ENCODE measurements at places on chromosomes 7 and 10.
A peak's percentile ranks its signal among the peaks of the same experiment; 100 is the strongest.

- DNase-seq, result no peak
Observed at GRCh38 chr7:129750501-129750900, 139.0 kb downstream of the NRF1 start.

- DNase-seq, result no peak
Observed at GRCh38 chr7:157676001-157676400, 339.2 kb downstream of the DNAJB6 start.

DNA sequence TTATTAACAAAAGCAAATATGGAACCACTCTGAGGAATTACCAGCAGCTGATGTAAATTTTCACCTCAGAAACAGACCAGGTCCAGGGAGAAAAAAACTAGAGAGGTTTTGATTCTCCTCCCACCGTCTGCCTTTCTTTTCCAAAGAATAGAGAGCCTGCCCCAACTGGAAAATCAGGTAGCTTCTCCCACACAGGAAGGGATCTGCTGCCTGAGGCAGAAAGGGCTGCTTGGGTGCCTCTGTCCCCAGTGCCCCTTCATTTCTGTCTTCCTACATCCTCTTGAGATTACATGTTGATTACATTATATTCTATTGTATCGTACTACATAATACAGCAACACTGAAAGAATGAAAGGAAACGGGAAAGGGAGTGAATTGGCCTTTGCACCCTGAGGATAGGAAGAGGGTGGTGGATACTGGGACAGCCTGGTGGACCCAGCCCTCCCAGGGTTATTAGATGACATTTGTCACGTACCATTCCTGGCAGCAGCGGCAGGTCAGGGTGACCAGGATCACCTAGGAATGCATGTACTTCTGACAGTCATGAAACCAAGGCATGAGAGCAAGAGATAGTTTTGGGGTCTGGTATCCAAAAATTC, 8.9 kb downstream of the ST8SIA6 start:
- DNase-seq, result no peak

GRCh38 chr7:116185450-116185849, 24.9 kb upstream of the TES start:
- no peak for DNase-seq

GRCh38 chr7:2894118-2894940, 50.2 kb upstream of the GNA12 start:
- no peak for DNase-seq

DNA sequence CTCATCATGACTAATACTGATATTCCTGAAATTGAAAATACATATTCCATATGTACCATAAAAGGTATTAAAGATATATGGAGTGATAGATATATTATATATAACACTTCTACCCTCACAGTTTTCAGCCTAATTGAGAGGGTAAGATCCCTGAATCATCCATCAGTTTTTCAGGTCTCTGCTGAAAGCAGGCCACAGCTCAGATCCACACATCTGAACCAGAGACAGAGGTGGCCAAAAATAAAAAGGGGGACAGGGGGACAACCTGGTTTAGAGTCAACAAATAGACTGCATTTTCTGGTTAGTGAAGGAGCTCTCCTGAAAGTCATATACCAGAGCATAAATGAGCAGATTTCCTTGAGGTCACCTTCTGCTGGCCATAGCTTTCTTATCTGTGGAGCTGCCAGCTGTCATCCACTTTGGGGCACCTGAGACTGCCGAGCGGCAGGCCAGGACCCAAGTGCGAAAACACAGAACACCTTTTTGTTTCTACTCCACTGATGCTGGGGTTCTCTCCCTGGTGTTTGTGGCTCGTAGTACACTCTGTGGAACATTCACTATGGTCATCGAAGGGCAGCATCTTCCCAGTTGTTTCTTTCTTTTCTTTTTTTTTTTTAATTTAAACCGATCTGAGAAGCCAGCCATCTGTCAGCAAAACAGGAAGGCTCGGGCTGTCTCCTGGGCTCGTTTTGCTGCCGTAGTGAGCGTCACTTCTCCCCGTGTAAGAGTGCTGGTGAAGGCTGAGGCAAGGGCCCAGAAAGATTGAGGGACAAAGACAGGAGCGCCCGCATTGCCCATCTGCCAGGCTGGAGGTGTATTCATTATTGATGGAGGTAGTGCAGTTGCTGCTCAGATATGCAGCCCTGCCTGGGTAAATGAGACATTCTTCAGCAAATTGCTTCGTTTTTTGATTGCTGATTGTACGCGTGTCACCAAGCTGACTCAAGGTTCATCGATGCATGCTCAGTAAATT, 13.5 kb downstream of the IKZF1 start:
- DNase-seq, result no peak

DNA sequence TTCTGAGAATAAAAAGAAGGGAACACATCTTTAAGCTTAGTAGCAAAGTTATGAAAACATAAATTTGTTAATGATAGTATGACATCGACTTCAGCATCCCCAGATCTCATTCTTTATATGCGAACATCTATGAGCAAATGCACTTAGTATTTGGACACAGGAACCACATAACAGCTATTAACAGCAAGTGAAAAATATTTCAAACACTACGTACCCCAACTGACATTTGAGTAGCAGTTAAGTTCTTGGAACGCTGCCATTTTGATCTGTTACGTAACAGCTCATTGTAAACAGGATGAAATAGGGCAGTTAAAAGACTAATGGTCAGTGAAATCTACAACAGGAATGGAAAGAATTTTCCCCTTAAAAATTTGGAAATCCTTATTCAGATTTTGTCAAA, 428.9 kb downstream of the TNS3 start:
- no peak for DNase-seq

- DNase-seq, result no peak
Observed at GRCh38 chr10:127916826-127917225, 9.9 kb downstream of the PTPRE start.

DNA sequence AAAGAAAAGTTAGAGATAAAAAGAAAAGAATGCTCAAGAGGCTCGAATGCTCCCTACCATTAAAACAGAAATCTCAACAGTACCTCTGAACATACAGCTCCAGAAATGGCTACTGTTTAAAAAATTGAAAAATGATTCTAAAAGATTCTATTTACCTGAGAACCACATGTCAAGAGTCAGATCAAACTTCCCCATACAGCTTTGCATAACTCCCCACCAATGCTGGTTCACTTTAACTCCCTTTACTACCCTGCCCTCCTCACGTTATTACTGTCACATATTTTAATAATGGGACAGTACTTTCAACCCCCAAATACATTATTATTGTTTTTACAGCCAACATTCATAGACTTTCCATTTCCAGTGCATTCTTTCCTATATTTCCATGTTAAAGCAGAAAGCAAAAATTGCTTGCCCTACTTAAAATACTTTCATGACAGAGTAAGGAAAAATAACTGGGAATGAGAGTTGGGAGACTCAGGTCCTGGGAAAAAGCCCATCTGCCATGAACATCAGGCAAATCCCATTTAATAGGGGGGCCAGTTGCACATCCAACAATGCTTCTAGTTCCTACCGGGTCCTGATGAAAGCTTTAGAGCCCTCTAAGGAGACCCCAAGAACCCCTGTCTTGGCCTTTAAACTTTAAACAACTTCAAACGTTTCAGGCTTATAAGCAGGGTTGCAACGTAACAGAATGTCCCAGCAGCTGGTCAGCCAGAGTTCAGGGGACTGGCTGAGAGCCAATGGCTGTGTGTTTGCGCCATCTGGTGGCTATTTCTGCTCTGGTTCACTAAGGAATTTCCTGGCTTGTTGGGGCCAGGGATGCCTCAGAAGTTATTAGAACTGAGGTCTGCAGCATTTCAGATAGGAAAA, 247.4 kb downstream of the ELMO1 start:
- peak; percentile 88 for DNase-seq
